PC-3 (cell line): ENCODE measurements at places on chromosomes 3 and 15.

DNA sequence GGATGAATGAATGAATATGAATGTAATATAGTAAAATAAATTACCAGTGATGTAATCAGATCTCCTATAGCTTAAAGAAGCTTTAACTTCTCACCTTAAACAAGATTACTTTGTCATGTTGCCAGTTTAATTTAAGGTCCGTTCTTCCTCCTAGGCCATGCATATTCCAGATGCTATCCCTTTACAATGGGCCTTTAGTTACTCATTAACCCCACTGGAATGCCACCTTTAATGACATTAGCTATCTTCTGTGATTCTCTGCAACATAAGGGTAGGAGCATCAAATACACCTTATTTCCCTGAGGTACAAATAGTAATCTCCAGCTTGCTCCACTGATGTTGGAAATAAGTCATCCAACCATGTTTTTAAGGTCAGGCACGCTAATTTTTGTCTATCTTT, 63.0 kb upstream of the TIMP4 start:
- DNase-seq, result peak; percentile 6

- DNase-seq, result peak; percentile 37
Measured at GRCh38 chr3:172678068-172678467, 32.8 kb downstream of the NCEH1 start.

- no peak for DNase-seq
Measured at GRCh38 chr15:43229977-43230376, 9.2 kb upstream of the EPB42 start.

- peak; percentile 37 for DNase-seq
Measured at GRCh38 chr15:98003996-98004395, 43.5 kb downstream of the ARRDC4 start.

DNA sequence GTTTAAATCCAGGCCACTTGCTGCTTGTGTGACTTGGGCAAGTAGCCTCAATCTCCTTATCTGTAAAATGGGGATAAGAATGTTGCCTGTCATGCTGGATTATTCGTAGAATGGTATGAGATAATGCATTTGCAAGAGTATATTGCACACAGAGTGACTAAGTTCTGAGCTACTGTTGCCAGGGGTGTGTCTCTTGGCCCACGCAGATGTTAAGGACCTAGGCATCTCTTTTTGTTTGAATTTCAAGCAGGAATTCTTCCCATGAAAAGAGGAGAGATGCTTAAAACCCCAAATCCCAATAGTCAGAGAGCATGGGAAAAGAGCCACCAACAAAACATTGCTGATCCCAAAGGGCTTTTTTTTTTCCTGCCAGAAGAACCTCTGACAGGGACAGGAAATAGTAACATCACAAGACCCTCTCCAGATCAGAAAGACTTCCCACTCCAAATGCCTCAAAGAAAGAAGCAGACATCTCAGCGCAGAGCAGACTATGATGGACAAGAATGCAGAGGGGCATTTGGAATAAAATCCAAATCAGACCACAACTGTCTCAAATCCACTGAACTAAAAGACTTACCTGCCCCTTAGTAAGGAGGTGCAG, 90.5 kb downstream of the MRPL46 start:
- DNase-seq, result no peak

DNA sequence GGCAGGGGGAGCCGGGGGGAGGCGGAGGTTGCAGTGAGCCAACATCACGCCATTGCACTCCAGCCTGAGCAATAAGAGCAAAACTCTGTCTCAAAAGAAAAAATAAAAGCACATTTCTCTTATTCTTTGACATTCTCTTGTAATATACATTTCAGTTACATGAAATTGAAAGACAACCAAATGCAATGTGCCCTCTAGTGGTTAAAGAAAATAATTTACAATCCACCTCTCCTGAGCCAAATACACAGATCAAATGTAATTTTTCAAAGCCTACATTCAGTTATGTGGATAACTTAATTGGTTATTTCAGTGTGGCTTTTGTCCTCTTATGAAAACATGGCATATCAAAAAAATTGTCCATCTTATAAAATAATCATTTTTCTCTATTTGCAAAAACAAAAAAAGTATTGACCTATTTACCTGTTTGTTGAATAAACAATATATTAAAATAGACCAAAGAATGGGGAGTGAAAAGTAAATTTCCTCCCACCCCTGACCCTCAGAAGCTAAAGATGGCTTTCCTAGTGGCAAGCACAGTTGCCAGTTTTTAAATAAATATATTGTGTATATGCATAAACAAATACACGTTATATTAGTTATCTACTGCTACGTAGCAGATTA, 14.2 kb upstream of the U2SURP start:
- peak; percentile 66 for DNase-seq

DNA sequence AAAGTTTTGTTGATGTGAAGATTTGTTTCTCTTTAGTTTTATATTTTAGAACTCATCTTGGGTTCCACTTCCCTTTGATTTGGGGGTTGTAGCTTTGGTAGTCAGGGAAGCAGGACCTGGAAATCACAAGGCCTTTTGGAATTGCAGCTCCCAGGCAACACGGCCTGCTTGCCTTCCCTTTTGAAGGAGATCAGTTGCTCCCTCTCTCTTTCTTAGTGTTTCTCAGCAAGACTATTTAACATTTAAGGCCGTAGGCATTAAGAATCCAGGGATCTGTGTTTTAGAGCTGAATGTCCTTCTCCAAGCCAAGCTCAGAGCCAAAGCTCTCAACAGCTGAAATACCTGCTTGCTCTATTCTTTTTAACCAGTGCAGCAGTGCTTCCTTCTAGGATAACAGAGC, 310.3 kb downstream of the PTPRG start:
- no peak for DNase-seq

- no peak for DNase-seq
Measured at GRCh38 chr3:196642434-196642833, 2.9 kb downstream of the NRROS start.

GRCh38 chr3:48662145-48662752, 437 bp downstream of the CELSR3 start:
- no peak for DNase-seq

GRCh38 chr3:137191133-137191923, 233.5 kb downstream of the IL20RB start:
- no peak for DNase-seq

- no peak for DNase-seq
Measured at GRCh38 chr3:73475717-73476116, 149.0 kb downstream of the PDZRN3 start.

GRCh38 chr3:122943828-122944190, 83.8 kb downstream of the SEMA5B start:
- no peak for DNase-seq

DNA sequence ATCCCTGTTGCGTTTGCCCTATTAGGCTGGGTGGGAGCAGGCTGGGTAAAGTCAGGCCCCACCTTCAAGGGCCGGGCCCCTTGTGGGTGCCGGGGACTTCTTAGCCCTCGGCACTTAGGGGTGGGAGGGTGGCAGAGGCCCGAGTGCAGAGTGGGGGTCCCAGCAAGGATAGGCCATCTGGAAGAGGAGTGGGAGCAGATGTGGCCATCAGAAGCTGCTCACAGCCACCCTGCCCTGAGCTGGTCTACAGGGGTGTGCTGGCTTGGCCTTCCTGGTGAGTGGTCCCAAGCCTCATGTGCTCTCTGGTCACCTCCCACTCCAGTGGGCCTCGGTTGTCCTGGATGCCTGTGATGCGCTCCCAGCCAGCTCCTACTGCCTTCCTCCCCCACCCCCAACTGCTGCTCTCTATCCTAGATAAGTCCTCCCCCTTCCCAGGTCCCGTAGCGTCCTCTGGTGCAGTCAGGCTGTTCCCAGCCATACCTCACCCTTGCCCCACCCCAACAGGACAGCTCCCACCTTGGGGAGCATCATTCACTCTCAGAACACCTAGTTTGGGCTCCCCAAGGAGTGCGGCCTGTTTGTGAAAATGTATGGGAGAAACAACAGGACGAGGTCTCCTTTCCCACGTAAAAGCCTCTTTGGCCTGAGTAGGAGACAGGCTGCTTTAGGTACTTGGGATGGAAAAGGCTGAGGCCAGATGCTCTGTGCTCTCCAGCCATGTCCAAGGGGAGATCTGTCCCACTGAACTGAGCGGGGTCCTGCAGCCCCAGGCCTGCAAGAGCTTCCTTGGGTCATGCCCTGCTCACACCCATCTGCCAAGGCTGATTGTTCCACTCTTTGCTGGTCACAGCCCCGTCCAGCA, 24.9 kb upstream of the PLXNA1 start:
- no peak for DNase-seq

DNA sequence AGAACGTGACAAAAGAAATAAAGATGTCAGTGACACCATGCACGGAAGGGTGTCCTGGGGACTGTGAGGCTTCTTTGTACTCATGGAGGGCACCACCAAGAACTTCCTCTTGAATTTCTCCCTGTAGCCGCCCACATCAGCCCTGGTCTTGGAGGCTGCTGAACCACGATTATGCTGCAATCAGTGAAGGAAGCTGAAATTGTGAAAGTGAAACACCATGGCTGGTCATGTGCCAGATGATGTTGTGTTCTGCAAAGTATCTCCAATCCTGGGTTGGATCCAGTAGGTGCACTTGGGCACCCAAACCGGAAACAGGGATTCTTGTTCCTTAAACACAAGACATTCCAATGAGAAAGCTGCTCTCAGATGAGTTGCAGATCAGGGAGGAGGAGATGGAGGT, 104.4 kb upstream of the GOLGA6L6 start:
- no peak for DNase-seq

DNA sequence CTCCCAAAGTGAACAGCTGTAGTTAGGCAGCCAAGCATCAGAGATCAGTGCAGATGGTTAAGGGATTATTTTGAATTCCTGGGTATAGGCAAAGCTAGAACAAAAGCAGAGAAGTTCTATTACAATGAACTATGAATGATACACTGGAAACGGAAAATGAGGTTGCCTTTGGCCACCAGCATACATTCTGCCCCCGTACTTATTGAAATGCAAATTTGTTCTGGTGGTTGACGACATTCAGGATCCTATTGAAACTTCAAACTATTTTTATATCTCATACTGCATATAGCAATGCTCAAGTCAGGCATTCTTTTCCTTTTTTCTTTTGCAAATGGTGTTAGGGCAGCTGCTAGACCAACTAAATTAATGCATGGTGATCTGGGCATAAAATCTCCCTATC, 61.7 kb downstream of the SLC12A1 start:
- no peak for DNase-seq

GRCh38 chr3:71584394-71585011, 975 bp upstream of the FOXP1 start:
- peak; percentile 36 for DNase-seq
